Stimulated activated CD4-positive, alpha-beta T cell treated with anti-CD3 and anti-CD28 coated beads, Interleukin-4, amount 100 ng/mL, for 4 hours (primary cell): ENCODE measurements at places on chromosomes 16 and 17.

DNA sequence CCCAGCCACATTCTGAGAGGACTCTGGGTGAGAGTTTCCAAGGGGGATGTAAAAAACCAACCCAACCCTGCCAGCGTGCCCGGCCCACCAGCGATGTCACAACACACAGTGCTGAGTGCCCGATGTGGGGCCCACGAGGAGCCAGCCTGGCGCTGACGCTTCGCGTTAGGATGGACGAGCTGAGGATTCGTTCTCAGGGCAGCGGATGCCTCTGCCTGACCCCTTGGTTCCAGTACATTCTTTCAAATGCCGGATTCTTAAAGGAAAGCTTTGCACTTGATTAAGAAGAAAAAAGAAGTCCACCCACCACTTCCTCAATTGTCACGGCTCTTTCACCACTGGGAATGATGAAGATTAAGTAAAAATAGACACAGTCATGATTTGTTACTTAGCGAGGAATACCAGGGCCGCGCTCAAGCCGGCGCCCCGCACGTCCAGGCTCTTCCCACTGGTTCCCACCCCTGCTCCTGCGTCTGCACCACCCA, 79.4 kb downstream of the IRF8 start:
- DNase-seq, result no peak

- no peak for DNase-seq
Observed at GRCh38 chr17:8235676-8236075, 12.2 kb downstream of the CTC1 start.

- DNase-seq, result no peak
Observed at GRCh38 chr17:5424909-5425308, 4.9 kb downstream of the RPAIN start.

DNA sequence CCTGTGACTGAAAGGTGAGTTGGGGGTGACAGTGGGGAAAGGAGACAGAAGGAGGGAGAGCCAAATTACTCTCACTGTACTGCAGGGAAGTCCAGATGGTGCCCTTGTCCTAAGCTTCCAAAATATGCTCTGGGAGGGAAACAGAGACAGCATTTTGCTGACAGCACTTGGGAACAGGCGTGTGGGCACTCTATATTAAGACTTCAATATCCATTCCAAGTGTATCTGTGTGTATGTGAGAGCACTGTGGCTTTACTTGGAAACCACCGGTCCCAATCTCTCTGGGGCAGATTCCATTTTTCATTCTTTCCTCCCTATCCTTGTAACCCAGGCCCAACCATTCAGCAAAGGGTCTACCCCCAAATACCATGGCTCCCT, 407.3 kb downstream of the UTP18 start:
- no peak for DNase-seq

DNA sequence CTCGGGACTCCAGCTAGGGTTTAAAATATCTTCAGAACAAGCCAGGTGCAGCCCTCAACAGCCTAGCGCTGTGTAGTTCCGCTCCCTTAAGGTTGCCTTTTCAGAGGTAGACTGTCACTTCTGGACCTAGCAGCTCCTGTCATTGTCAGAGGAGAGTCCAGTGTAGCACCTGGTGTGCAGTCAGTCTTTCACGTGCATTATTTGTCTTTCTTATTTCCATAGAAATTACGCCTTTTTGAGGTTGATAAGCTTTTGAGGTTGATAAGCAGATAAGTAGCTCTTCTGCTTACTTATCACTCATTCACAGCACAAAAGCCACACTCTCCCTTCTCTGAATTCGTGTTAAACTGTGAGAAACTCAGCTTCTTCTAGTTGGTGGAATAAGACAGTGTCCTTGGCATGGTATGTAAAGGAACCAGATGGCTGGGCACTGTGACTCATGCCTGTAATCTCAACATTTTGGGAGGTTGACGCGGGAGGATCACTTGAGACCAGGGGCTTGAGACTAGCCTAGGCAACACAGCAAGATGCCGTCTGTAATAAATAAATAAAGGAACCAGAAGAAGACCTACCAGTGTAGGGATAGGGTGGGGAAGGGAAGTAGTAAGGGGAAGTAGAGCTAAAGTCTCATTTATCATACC, 10.2 kb downstream of the EEF2K start:
- no peak for DNase-seq

- DNase-seq, result no peak
Observed at GRCh38 chr17:74454197-74455024, 12.0 kb upstream of the CD300A start.

- DNase-seq, result peak; percentile 22
Observed at GRCh38 chr16:79601092-79601930, 774 bp upstream of the MAF start.

DNA sequence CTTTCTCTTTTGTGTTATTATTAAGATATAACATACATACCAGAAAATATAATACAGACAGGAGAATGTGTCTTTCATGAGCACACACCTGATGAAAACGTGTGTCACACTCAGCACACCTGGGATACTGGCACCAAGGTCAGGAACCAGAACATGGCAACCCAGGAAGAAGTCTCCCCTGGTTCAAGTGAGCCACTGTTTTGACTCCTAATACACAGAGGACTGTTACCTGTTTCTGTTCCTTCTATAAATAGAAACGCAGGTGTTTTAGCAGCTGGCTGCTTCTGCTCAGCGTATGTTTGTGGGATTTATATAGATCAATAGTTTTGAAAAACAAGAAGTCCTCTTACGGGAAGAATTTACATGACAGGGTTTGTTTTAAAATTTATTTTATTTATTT, 3.5 kb downstream of the SEC14L1 start:
- DNase-seq, result no peak

GRCh38 chr17:30997842-30998241, 27.0 kb downstream of the RNF135 start:
- no peak for DNase-seq

DNA sequence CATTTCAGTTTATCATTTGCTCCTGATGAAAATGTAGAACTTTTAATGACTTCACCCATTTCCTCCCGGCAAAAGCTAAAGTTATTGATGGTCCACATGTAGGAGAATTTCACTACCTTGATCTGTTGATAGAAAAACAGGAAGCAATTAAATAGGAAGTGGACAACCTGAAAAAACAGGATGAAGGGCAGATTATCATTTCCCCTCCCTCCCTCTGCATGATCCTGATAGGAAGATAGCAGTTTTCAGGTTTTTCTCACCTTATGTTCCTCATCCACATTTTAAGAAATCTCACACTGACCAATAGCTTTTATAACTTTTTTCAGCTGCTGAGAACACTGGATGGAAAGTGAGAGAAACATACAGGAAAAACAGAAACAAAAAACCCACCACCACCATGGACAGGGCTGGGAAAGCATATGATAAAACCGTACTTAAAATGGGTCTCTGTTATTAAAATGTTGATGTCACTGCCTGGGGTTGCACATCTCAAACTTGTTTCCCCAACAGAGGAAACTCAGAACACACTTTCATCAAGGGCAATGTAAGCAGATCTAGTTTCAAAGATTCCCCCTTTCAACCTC, 46.4 kb downstream of the NXPH3 start:
- DNase-seq, result no peak

DNA sequence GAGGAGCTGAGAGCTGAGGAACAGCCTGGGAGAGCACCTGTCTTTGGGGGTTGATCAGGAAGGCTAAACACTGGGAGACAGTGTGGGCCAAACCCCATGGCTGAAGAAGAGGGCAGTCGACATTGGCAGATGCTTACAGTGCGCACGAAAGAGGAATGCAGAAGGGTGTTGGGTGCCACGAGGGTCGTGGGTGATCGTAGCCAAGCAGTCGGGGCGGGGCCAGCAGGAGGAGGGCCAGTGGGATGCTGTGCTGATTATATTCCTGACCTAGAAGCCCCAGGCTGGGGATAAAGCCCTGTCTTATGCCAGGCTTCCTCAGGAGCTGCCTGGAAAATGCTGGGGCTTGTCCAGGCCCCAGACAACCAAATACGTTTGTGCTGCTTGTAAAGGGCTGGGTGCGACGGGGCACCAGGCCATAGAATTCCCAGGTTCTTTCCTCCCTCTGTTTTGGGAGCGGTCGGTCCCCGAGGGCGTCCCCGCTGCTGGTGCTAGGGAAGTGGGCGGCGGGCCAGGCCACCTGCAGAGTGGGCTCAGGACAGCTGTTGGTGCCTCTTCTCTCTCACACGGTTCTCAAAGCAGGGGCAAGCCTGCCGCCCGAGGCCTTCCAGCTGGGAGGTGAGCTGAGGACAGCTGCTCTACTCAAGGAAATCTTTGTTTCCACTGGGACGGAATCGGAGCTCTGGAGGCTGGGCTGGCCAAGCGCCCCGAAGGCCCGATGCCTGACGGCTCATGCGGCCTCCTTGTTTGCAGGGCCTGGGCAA, 10.0 kb downstream of the C1QTNF1 start:
- no peak for DNase-seq

DNA sequence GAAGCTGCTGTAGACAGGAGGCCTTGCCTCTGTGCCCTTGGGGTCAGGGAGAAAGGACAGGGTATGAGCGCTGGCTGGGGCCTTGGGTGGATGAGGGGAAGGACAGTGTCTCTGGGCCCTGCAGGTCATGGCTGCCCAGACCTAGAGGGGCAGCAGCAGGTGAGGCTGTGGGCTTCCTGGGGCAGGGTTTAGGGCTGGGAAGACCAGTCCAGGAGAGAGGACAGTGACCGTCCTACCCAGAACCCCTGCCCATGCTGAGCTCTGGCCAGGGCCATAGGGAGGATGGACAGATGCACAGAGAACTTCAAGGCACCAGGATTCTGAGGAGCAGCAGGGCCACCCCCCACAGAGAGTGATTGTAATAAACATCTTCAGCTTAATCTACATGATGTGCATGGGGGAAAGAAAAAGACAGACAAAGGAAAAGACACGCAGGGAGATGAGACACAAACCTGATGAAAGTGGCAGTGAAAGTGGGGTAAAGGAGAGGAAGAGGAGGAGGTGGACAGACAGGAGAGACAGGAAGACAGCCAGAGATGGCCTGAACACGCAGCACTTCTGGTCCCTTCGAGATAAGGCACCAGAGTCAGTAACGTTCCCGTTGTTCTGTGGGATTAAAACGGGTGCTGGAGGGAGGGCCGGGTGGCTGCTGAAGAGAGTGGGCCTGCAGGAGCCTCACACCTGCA, 17.5 kb downstream of the FLOT2 start:
- DNase-seq, result no peak

GRCh38 chr17:13981881-13982280, 87.4 kb upstream of the COX10 start:
- no peak for DNase-seq

DNA sequence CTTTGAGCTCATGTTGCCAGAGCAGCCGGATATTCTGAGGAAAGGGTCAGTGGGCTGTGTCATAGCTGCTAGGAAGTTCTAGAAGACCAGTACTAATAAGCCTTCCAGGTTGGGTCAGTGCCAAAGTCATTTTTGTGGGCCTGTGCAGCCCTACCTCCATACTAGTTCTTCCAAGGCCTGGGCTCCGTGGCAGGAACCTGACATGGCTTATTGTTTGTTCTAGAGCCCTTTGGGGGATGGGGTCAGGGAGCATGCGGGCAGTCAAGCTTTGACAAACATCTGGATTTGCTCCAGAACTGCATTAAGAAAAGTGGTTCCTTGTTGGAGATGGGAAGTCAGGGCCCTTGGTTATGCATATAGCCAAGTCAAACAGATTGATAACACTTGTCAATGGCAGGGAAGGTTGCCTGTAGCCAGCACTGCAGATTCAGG, 7.6 kb downstream of the ALKBH5 start:
- DNase-seq, result no peak

- DNase-seq, result no peak
Observed at GRCh38 chr17:21299981-21300600, 15.6 kb downstream of the MAP2K3 start.

DNA sequence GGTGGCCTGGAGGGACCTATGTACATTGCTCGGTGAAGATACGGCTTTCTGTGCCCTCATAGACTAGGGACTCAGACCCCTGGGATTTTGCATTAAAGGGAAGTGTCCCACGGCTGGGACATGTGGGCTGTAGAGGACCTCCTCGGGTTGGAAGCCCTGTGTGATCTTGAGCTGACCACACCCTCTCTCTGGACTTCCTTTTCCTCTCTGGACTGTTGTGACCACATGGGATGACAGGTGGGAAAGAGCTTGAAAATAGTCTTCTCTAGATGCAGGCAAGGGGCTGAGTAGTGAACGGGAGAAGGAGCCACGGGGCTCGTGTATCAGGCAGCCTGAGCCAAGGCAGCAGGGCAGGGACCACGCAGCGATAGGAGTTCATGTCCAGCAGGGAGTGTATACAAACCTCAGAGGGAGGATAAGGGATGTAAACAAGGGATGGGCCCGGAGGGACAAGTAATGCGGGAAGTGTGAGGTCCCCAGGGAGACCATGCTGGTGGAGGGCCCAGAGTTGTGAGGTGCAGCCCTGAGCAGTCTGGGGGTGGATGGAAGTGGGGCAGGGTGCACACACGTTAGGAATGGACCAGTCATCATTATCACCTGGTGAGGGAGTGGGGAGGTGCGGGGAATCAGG, 4.5 kb upstream of the SLC4A1 start:
- DNase-seq, result no peak

DNA sequence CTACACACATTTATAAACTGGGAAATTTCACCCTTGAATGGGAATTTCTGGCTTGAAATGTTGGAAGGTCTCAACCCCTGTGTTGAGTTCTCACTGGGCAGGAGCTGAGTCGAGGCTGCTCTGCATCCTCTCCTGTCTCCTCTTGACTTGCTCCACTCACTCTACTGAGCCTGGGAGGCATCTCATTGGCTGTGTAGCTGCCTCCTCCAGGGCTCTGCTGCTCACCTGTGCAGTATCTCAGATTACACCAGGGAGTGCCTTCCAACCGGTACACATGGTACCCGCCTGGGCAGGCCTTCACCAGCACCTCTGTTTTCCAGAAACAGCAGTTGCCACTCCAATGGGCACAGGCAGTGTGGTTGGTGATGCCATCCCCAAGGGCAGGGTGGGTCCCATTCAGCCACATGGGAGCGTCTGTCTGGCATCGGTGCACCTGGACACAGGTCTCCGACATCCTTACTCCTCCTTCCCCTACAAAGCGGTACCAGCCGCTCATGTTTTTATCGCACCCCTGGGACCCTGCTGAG, 3.7 kb downstream of the GP2 start:
- DNase-seq, result no peak

GRCh38 chr17:42459256-42459800, 650 bp downstream of the ATP6V0A1 start:
- peak; percentile 16 for DNase-seq

GRCh38 chr16:81447383-81448101, 2.9 kb downstream of the CMIP start:
- DNase-seq, result no peak

DNA sequence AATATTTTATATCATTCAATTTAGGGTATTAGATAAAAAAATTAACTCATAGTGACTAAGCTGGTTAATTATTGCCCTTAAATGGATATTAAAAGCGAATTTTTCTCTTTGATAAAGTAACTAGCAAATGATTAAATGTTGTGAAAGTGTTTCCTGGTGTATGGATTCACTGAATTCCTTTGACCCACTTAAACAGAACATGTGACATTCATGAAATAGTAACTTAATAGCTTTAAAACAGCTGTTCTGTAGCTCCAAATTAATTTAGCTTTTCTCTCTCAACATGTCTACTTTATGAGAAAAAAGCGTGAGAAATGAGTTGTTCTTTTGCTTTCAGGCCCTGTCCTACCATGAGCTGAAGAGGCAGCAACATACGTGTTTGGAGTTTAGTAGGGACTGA, 36.4 kb upstream of the APPBP2 start:
- no peak for DNase-seq
